ENCODE measurements at places on chromosomes 12 and 14.

DNA sequence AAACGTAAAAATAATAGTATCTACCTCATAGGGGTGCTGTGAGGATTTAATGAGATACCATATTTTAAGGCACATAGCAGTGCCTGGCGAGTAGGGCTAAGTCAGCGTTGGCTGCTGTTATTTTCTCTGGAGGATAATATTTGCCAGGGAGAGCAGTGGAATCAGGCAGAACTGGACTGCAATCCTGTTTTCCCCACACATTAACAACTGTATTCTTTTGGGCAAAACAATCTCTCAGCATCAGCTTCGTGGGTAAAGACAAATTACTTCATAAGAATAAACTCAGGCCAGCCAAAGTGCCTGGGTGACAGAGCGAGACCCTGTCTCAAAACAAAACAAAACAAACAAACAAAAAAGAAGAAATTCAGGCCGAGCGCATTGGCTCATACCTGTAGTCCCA is 29.7 kb upstream of the ATP2A2 start:
- no peak for DNase-seq

- peak; percentile 5 for DNase-seq
Observed at GRCh38 chr12:95473231-95473883, 595 bp upstream of the METAP2 start.

DNA sequence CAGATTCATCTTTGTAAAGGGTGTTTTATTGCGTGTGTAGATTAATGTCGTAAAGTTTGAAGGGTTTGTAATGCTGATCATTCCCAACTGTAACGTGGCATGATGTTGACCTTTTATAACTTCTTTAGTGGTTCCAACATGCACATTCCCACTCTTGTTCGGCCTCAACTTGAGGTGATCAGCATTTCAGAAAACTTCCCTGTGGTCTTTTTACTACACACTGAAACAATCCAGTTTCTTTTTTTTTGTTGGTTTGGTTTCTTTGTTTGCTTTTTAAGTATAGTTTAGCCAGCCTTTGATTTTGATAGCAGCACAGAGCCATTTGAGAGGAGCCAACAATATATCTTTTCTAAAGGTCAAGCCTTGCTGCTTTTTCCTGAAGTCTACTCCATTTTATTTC is 22.8 kb downstream of the UTP20 start:
- no peak for DNase-seq

DNA sequence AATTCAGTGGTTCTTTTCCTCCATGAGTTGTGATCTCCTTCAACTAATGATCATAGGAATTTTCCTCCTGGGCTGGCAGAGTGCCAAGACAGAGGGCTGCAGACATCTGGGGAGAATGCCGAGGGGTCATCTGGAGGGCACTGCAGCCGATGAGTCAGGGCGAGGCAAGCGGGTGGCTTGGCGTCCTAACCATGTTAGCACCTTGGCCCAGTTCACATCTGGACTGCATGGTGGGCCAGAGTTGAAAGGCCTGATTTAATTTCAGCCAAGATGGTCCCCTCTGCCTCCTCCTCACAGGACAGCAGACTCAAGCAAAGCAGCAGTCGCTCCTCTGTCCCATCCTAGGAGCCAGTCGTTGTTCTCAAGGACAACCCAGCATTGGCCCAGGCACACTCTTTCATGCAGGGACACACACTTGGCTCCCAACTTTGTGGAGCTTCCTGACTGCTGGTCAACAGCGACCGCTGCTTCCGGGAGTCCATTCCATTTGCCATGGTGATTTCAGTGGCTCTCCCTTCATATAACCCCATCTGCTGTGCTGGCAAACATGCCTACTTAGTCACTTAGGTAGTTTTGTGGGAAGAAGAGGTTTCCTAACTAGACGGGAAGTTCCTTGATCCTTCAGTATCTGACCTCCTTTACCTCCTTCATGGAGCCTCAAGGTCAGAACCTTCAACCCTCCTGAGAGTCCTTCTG is 161.8 kb downstream of the TTC8 start:
- no peak for DNase-seq

GRCh38 chr12:116150001-116150400 is 127.5 kb downstream of the MED13L start:
- no peak for DNase-seq

GRCh38 chr12:16600525-16600924 is 5.4 kb downstream of the LMO3 start:
- DNase-seq, result no peak

- no peak for DNase-seq
Observed at GRCh38 chr12:104999347-104999685, 13.2 kb downstream of the NOPCHAP1 start.

- DNase-seq, result no peak
Observed at GRCh38 chr12:29961231-29961630, 177.5 kb upstream of the TMTC1 start.

DNA sequence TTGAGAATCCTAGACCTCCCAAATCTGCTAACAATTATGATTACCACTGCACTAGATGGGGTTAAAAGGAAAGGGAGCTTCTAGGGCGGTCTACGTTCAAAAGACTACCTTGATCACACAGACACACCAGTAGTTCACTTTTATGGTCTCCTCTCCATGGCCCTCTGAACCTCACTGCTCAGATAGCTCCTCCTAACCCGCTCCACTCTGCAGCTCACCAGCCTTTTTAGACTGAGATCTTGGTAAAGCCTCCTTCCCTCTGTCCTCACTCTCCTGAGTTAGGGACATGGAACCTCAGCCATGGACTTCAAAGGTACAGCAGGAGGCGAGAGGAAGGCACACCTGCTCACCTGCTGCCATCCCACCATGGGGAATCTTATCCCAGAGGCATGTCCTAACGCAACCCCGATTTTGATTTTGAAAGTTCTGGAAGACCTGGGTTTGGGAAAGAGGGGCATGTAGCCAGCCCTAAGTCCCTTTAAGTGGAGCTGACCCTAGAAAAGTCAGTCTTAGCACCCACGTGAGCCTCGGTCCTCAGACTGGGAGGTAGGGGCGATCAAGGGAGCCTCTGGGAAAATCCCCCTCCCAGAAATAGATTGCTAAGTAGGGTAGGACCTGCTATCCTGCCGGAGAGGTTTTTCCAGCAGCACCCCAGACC is 1.3 kb downstream of the ZNF219 start:
- DNase-seq, result no peak

DNA sequence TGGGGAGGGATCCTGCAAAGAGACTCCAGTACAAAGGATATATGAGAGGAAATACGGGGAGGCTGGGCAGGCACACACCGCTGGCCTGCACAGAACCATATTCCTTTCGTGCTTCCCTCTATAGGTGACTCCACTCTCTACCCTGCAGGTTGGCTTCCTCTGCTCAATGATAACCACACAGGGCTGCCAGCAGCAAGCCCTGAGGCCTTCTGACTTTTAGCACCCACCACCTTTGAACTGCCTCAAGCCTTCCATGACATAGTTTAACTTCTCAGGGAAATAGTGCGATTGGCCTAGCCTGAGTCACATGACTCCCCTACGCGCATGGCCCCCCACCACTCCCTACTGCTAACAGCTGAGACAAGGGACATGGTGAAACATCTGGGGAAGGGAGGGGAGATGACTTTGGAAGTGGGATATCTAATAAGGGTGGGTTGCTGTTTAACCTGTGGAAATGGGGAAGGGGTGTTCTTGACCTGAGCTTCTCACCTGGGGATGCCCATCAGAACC is 3.0 kb upstream of the FOXN3 start:
- no peak for DNase-seq

DNA sequence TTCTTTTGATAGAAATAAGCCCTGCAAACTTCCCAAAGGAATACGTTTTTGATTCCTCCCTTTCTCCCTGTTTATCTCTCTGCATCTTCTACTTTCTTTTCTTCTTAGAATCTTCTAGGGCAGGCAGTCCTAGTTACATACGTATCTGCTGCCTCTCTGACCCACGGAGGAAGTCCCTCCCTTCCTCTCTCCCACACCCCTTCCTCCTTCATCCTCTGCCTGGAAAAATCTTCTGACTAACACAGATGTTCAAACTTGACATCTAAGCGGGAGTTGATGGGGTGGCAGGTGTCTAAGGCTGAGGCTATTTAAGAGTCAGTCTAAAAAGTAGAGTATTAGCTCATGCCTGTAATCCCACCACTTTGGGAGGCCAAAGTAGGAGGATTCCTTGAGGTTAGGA is 88.6 kb downstream of the MAP1LC3B2 start:
- no peak for DNase-seq

- DNase-seq, result no peak
Observed at GRCh38 chr14:60656686-60657455, 7.6 kb upstream of the SIX1 start.

DNA sequence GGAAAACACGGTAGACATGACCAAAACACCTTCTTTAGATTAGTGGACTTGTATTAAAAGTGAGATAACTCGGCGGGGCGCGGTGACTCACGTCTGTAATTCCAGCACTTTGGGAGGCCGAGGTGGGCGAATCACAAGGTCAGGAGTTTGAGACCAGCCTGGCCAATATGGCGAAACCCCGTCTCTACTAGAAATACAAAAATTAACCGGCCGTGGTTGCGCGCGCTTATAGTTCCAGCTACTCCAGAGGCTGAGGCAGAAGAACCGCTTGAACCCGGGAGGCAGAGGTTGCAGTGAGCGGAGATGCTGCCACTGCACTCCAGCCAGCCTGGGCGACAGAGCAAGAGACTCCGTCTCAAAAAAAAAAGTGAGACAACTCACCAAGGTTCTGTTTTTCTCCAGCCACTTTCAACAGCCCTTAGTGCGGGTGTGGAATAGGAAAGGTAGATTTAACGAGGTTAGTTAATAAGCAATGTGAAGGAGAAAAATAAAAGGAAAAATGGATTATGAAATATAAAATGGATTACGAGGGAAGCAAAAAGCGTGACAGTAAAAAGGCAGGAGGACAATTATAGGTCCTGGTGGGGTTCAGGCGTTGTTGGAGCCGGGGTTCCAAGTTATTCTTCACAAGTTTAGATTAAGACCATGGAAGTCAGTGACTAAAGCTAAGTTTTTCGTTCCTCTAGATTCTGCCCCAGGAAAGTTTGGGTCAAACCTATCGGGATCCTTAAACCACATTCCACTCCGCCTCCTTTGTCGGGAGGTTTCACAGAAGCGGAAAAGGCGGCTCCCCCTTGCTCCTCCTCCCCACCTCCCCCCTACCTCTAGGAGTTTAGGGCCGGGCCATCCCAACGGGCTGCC is 534 bp downstream of the PPP2R3C start:
- no peak for DNase-seq
